NCI-H510A (cell line): ENCODE measurements at places on chromosomes 12 and 14.

GRCh38 chr12:11863988-11864387 lies 206.8 kb upstream of the BCL2L14 start:
- DNase-seq: no peak

- DNase-seq: no peak
Measured at GRCh38 chr12:123011701-123012100, 31.2 kb downstream of the ARL6IP4 start.

DNA sequence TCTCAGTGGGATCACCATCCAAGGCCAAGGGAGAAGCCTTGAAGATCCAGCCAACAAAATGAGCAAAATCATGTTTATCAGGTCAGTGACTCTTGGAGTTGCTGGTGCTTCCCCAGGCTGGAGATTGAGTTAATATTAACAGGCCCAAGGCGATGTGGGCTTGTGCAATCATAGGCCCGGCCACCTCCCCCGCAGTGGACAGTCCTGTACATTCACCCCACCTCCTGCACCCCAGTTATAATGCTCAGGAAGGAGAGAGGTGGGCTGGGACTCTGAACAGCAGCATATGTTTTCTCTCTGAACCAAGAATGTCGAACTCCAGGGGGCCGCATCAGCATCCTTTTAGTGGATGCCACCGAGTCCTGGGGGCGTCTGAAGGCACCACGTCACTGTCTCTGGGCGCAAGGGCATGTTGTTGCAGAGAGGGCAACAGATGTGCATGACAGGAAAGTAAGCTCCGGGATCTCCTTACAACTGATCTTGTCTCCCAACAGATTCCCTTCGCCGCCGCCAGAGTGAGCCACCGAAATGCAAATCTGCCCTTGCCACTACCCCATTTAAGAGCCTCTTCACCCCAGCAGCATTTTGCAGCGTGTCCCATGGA lies 32.2 kb upstream of the SERPINA6 start:
- DNase-seq: no peak

- DNase-seq: no peak
Measured at GRCh38 chr14:21405097-21405496, 21.3 kb upstream of the SUPT16H start.

GRCh38 chr14:85172290-85172689 lies 357.7 kb upstream of the FLRT2 start:
- no peak for DNase-seq
